ENCODE measurements at places on chromosomes 4 and X.

GRCh38 chr4:8888856-8889255 lies 17.2 kb upstream of the HMX1 start:
- no peak for DNase-seq

GRCh38 chrX:149962859-149963757 lies 24.8 kb upstream of the EOLA2 start:
- DNase-seq: peak; percentile 71

DNA sequence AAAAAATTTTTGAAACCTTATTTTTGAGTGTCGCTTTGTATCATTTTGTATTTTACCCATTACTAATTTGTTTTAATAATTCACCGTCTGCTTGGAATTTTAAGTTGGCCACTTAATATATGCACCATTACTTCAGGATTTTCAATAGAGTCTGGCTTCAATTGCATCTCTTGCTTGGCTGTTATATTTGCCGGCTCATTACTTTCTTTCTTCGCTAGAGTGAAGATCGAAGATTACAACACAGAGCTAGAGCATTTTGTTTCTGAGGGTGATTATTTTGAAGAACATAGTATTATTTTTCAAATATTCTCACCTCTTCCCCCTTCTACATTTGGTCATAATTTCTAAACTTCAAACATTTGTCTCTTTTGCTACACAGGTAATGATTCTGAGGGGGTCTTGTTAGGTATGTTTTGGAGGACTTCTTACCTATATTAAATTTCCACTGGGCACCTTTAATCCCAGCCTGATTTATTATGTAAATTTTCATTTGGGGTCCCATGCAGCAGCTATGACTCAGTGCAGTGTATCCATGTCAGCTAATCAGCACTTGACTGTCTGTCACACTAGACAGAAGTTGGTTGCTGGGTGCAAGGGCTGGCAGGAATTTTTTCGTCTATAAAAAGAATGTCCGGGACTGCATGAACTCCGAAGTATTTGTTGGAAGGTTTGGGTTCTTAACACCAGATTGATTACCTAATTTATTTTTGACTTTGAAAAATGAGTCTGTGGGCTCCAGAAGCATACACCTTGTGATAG lies 18.6 kb downstream of the TBC1D1 start:
- no peak for DNase-seq

GRCh38 chrX:124333862-124334261 lies 1.4 kb downstream of the TEX13D start:
- no peak for DNase-seq

DNA sequence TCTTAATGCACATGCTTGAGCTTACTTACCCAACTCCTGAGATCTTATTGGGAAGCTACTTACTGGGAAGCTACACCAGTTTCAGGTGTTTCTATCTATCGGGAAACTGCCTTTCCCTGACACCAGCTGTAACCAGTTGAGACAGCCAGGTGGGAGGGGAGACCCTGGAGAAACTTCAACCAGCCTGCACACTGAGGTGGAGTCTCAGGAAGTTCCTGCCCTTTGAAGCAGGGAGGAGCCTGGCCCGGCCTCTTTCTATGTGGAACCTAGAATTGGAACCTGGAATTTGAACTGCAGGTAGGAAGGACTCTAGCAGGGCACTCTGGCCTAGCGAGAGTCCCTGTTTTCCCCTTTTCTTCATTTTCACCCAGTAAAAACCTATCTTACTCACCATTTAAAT lies 425.8 kb upstream of the PABPC4L start:
- no peak for DNase-seq

- DNase-seq: no peak
These were observed 1332.5 kb downstream of the FSTL5 start for GRCh38 chr4:160831165-160831922.

DNA sequence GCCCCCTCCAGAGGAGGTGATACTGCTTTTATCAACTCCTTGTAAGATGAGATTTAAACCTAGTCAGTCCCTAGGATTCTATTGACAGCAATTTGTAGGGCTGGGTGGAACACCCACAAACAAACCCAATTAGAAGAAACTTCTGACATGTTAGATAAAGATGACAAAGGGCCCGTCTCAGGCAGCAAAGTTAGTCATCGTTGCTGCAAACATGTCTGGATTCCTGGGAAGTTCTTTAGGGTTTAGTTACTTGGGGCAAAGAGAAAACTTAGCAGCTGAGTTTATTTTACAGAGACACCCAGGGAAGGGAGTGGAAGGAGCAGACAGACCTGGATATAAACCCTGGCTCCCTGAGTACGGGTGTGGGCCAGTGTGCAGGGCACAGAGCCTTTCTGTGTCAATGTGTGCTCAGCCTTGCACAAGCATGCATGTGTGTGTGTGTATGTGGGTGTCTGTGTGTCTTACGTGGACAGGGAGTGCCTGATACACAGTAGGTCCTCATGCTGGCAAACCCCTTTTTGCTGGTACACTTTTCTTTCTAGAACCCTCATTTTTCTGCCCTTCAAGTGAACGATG lies 130.0 kb upstream of the STX18 start:
- DNase-seq: no peak

DNA sequence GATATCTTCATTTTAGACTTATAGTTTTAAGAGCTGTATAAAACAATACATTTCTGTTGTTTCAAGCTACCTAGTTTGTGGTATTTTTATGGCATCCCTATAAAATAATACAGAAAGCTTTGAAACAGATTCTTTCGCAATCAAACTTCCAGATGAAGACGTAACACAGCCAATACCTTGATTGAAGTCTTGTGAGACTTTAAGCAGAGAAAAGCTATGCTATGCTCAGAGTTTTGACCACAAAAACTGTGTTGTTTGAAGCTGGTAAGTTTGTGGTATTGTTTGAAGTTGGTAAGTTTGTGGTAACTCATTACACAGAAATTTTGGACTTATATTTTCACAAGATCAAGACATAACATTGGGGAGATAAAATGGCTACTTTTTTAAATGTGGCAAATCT lies 201.8 kb upstream of the UGT8 start:
- no peak for DNase-seq

DNA sequence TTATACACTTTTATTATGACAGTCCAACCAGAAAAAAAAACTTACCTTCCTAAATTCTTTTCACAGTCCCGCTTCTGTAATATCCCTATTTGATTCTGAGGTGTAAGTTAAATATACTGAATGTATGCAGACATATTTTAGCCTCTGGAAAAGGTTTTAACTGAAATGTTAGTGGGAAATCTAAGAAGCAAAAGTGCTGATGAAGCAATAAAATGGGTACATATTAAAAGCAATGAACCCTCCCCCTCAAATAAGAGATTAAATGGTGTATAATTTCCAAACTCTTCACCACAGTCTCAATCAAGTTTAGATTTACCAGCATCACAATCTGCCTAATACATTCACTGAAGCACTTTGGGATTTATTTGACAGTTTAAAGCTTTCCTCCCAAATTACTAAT lies 688.3 kb upstream of the DIAPH2 start:
- DNase-seq: no peak

DNA sequence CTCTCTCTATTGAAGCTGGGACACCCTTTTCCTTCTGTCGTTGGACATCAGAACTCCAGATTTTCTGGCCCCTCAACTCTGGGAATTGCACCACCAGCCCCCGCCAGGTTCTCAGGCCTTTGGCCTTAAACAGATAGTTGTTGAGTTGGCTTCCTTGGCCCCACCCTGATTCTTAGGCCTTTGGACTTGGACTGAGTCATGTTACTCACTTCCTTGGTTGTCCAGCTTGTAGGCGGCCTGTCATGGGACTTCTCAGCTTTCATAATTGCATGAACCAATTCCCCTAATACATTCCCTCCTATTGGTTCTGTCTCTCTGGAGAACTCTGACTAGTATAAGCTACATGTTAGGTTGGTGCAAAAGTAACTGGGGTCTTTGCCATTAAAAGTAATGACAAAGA lies 195.7 kb downstream of the GPAT3 start:
- DNase-seq: no peak

DNA sequence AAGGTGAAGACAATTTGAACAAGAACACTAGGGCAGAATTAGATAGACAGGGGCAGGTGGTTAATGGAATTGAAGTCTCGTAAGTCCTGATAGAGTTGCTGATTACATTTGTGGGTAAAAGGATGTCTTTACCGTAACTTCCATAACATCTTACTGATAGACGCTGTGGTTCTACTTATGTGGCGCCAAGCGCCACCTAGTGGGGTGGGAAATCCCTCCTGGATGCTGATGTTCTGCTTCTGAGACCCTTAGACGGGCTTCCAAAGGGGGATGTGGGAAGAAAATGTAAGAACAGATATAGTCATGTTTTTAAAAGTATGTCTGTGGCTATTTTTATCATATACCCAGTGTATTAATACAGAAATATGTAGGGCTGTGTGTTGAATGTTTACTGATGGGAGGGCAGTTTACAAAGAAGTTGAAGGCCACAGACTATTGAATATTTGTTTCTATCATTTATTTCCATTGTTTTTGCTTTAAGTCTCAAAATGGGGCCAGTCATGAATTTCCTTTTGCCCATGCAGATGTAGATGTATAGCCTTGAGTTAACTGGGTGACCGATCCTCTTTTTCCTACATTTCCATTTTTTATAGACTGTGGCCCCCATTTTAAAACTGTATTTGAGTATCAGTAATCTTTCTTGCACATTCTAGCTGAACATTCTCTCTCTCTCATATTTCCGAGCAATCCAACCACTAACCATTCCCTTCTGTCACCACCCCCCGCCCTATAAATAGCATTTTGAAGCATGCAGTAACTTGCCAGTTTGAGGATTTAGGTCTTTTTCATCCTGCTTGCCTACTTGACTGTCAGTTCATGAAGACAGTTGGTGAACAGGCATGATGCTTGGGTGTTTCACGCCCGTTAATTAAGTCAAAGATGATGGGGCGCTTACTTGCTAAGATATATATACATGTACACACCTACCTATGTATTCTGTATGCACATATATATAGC lies 12.1 kb upstream of the TLR8 start:
- DNase-seq: peak; percentile 49

GRCh38 chr4:3017504-3017903 lies 54.1 kb downstream of the GRK4 start:
- peak; percentile 80 for DNase-seq

DNA sequence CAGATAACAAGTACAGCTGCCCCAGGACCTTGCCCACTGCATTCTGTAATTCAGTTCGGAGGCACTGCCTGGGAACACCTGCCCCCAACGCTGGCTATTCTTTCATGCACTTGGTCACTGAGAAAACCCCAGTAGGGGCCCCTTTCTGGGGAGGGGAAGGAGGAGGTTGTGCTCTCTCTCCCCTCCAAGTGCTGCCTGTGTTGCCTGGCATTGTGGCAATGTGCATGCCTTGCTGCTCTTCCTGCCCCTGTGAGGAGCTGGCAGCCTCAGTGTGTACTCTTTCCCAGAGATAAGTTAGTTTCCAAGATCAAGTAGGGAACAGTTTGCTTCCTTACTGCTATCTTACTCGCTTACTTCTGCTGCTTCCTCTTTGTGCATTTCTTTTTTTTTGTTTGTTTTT lies 90.8 kb downstream of the AASDH start:
- DNase-seq: no peak

DNA sequence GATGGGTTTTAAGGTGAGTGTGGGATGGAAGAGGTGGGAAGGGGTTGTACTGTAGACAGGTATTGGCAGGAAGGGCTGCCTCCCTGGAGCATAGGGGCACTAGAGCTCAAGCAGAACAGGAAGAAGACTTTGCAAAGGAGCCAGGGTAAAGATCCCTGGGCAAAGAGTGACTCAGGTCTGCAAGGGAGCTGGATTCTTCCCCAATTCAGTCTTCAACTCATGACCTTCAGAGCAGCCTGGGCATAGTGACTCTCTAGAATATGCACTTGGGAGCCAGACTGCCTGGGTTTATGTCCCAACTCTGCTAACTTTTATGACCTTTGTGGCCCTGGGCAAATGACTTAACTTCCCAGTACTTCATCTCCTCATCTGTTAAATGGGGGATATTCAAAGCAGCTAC lies 4.0 kb downstream of the LONRF3 start:
- no peak for DNase-seq

DNA sequence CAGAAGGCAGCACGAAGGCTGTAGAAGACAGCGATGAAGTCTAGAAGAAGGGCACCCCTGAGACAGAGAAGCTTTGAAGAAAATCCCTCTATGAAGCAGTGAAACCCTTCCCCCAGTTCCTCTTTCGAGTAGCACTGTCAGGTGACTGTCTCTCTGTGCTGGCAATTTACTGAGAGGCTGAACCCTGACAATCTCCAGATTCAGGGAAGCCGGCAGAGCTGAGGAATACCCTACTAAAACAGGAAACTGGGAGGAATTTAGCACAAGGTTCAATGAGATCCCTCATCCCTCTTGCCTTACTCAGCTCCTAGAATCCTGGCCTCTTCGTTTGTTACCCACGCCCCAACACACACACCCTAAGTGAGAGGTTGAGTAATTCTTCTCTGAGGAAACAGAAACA lies 239.7 kb upstream of the NOCT start:
- DNase-seq: no peak

- DNase-seq: peak; percentile 52
These were observed 689 bp upstream of the OGT start for GRCh38 chrX:71532078-71532752.

DNA sequence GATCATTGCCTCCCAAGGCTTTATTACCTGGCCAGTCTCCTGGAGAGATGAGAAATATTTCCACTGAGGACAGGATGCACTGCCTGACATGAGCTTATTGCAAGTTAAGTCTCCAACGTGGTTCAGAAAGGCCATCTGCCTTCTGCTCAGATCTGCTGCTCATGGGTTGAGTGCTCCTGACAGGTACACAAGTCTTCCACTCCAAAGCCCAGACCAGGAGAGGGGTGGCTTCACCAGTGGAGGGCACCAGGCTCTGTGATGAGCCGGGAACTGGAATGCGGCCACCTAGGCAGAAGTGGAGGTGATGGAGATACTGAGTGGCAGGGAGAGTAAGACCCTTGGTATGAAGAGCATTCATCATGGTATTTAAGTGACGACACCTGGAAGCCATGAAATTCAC lies 79.5 kb upstream of the IRF2 start:
- DNase-seq: no peak

- no peak for DNase-seq
These were observed 156.4 kb downstream of the RASL11B start for GRCh38 chr4:53018471-53018870.

GRCh38 chr4:97317671-97318070 lies 825.6 kb downstream of the STPG2 start:
- no peak for DNase-seq

- DNase-seq: no peak
These were observed 100.4 kb upstream of the PLAC1 start for GRCh38 chrX:134758652-134759051.

DNA sequence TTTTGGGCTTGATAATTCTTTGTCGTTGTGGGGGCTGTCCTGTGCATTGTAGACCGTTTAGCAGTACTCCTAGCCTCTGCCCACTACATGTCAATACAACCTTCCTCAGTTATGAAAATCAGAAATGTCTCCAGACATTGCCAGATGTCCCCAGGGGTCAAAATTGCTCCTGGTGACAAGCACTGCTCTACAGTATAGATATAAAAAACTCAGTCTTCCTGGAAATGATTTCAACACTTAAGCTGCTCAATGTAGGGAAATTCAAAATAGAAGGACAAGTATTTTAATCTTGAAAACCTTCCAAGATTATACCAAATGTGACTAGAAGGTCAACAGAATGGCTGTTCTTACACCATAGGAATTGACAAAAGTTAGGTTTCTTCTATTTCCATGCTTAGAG lies 288.7 kb upstream of the MAGEB2 start:
- no peak for DNase-seq

GRCh38 chr4:187814737-187815465 lies 180.7 kb upstream of the ZFP42 start:
- peak; percentile 19 for DNase-seq
